ENCODE measurements at places on chromosomes 2 and 18. TPM values are rescaled to one million over a fixed set of nuclear protein-coding genes. Genes with fewer than 3 reads are reported as not detected.

GRCh38 chr2:241638940-241639339 lies 1.4 kb downstream of the ATG4B start:
- no peak for DNase-seq

DNA sequence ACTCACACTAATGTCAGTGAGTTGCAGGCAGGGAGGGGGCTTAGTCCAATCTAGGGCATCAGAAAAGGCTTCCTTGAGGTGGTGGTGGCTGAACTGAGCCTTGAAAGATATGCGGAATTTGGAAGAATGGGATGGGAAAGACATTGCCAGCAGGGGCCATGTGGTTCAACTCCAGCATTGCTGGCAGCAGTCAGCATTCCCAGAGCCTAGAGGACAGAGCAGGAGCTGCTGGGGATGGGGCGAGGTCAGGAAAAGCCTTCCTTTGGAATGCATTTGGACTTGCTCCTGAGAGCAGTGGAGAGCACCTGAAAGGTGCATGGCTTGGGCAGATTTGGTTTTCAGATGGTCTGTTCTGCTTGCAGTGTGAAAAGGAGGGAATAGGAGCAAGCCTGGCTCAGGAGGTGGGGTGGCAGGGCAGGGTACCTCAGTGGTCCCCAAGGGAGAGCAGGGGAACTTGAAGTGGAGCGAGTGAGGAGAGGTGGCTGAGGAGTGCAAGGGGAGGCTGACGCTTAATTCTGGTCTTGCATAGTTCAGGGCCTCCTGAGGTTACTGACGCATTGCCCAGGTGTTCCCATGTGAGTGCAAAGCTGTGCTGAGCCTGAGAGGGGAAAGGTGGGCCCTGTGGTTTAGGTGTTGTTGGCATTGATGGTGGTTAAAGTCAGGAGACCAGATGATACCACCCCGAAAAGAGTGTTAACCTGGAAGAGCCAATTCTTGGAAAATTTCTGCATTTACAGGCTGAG lies 112.1 kb upstream of the MGAT5 start:
- DNase-seq: no peak

- DNase-seq: no peak
Observed at GRCh38 chr2:46771309-46771708, 144.3 kb downstream of the MCFD2 start.

GRCh38 chr2:208546860-208547650 lies 140.5 kb downstream of the PTH2R start:
- DNase-seq: no peak

DNA sequence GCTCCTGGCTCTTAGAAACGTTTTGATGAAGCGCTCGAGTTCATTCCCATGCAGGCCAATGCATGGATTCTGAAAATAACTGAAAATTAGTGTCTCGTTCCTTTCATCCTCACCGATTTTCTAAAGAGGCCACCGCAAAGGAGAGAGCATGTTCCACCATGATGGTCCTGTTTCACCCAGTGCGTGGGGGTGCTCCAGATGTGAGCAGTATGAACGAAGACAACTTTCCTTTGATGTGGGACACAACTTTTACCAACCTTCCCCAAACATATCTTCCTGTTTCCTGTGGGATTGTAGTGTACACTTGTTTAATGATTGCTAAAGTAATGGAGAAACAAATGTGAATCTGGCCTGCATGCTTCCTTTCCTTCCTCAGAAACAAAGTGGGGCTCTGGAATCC lies 114.5 kb downstream of the PRPF40A start:
- no peak for DNase-seq

DNA sequence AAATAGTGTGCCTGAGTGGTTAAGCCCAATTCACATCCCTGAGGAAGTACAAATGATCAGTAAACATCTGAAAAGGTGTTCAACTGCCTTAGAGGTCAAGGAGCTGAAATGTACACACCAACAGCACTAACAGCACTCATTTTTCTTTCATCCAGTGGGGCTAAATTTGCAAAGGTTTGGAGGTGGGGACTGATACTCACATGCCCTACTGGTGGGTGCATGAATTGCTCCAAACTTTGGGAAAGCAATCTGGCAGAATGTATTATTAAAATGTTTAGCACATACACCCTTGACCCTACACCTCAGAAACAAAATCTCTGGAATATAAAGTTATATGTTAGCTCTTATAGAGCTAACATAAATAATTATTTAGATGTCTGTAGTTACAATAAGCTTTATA lies 19.0 kb upstream of the FAM178B start:
- DNase-seq: no peak

- no peak for DNase-seq
Observed at GRCh38 chr18:68436485-68436884, 278.4 kb downstream of the TMX3 start.

- no peak for DNase-seq
Observed at GRCh38 chr2:166375195-166375735, 479 bp downstream of the SCN9A start.

The SLC9A2 gene
- 0.80 TPM for total RNA-seq

The ZSCAN30 gene
- 10.5 TPM for total RNA-seq

The FIGN gene
- total RNA-seq: not detected

The SIX2 gene
- total RNA-seq: not detected

All from GM12878 (cell line).